ENCODE measurements at places on chromosomes 11 and 22.

- DNase-seq = no peak
Measured at GRCh38 chr22:44787832-44788231, 35.5 kb downstream of the ARHGAP8 start.

DNA sequence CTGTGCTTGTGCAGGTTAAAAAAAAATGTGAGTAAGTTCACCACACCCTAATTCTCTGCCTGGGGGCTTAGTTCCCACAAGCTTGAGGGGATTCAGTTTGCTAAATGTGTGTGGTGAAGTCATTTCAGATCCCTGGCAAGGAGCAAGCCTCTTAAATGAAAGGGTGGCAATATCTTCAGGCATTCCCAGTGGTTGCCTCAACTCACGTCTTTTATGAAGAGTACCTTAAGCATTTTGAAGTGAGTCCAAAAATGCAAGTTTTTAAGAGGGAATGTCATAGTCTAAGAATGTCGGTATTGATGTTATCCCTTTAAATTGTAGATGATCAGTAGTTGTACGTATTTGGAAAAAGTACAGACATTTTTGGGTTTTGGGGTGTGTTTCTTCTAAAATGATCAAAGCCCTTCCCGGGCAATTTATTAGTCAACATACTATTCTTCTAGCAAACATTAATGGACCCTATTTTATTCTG is 4.9 kb downstream of the TCP11L1 start:
- DNase-seq = no peak

GRCh38 chr11:2265396-2265795 is 5.0 kb downstream of the ASCL2 start:
- DNase-seq = no peak

GRCh38 chr11:67273260-67273990 is 7.2 kb downstream of the GRK2 start:
- DNase-seq = no peak

GRCh38 chr11:75570559-75571139 is 8.6 kb downstream of the SERPINH1 start:
- DNase-seq = no peak

GRCh38 chr11:31995525-31996094 is 95.3 kb upstream of the RCN1 start:
- DNase-seq = no peak

DNA sequence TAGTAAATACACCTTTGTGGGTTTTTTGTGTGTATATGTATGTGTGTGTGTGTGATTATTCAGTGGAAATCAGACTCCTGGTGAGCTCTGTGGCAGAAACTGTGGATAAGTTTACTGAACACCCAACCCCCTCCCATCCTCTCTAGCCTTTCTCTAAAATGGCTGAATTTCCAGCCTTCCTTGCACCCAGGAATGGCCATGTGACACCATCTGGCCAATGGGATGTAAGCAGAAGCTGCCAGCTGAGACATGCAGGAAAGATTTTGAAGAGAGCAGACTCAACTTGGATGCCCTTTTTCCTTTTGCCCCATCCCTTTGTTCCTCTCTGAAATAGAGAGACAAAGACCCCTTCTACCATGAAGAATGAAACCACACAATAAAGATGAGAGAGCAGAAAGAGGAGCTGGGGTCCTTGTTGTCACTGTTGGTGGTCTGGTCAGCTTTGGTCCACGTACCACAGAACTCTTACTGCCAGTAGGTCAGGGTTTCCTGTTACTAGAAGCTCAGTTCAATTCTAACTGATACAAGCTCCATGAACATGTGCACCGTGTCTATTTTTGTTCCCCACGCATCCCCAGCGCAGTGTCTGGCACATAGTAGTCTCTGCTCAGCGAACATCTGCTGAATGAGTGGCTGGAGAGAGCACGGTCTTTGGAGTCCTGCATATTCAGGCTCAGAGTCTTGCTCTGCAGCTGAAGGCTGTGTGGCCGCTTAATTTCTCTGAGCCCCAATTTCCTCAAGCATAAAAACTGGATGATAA is 57.5 kb downstream of the SEZ6L start:
- DNase-seq = no peak

DNA sequence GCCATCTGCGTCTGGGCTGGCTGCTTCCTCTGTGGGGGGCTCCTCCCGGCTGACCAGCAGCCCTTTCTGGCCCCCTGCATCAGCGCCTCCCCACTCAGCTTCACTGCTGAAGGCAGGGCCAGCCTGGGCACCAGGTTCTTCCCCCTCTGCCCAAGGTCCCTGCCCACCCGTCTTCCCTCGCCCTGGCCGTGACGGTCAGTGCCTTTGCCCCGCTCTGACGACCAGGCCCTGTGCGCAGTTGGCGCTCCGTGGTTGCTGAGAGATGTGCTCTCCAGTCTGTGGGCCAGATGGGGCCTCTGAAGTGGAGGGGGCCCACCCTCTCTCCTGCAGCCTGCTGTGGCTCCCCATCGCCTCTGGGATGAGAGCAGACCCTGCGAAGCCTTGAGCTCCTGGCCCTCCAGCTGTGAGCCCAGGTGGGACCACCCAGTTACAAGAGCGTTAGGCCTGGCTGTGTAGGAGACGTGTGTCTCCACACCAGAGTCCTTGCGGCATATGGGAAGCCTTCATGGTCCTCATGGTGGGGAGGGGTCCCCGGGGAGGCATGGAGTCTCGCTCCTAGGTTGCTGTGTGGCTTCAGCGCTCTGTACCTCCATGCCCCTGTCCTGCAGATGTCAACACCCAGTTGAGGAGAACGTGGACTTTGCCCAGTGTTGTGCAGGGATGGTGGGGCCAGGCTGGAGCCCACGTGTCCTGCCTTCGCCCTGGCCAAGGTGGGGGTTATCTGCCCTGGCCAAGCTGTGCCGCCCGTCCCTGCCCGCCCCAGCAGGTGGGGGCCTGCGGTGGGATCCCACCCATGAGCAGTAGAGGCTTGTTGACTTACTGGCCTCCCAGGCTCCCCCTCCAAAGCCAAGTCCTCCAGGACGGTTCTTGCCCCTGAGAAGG is 14.2 kb downstream of the LRP5 start:
- no peak for DNase-seq

DNA sequence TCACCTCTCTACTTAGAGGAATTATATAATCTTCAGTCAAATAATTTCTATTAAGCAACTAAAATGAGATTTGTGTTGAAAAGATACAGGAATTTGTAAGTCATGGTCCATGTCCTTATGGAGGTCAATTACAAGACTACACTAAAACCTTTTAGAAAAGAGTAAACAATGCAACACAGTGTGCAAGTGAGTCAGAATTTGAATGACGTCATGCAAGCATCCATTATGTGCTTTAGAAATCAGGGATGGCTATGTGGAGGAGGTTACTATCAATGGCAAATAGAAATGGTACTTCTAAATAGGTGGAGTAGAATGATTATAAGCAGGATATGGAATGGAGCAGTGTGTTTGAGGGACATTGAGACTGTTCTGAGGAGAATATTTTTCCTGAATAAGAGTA is 16.6 kb downstream of the OR10D3 start:
- DNase-seq = no peak

GRCh38 chr11:37371346-37371970 is 773.4 kb upstream of the RAG2 start:
- DNase-seq = no peak
